GM20000 (cell line): ENCODE measurements at places on chromosomes 3 and 15.

DNA sequence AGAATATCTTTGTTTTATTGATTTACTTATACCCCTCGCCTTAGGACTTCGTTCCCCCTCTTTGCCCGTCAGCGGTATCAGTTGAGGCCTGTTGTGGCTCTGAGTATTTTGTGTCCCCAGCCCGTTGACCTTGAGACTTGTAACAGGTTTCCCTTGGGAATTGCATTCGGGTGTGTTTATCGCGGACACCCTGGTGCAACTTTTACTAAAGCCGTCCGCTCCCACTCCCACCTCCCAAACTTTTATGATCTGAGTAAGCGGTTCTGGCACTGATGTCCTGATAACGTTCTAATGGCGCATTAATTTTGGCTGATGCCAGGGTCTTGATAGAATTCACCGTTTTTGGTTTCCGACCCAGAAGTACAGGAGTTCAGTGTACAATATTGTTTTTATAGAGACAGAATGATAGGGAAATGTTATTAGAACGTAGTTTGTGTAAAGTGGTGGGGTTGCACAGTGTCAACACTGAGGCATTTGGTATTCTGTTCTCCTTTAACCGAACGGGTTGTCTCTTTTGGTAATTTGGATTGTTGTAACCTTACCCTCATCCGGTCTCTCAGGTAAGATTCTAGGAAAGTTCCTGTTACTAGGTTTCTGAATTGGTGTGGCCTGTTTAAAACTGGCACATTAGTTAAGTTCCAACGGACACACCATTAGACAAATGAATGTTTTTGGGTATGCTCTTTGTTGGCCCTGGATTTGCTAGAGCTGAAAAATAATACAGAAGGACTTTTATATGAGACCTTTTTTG, 47.8 kb downstream of the OIP5 start:
- no peak for DNase-seq

DNA sequence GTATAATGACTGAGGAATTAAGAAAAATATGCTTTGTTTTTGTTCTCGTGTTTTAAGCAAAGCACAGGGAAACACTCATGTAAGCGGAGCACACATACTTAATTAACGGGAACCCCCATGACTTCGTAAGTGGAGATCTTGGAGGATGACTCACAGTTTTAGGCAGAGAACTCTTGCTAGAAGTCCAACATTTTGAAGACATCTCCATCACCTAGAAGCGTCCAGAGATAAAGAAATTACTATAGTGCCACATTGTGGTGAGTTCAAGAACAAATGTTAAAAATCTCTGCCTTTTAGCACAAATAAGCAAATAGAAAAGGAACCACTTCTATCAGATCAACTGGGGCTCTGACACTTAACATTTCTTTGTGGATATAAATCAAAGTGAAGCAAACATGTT, 194.1 kb upstream of the ARHGEF26 start:
- peak; percentile 7 for DNase-seq

- DNase-seq, result no peak
These were observed 69.3 kb downstream of the PCSK6 start for GRCh38 chr15:101420232-101420631.

- no peak for DNase-seq
These were observed 34.4 kb downstream of the FAM240A start for GRCh38 chr3:46646700-46647099.

- DNase-seq, result peak; percentile 44
These were observed 580.4 kb upstream of the TBL1XR1 start for GRCh38 chr3:177777699-177778098.

DNA sequence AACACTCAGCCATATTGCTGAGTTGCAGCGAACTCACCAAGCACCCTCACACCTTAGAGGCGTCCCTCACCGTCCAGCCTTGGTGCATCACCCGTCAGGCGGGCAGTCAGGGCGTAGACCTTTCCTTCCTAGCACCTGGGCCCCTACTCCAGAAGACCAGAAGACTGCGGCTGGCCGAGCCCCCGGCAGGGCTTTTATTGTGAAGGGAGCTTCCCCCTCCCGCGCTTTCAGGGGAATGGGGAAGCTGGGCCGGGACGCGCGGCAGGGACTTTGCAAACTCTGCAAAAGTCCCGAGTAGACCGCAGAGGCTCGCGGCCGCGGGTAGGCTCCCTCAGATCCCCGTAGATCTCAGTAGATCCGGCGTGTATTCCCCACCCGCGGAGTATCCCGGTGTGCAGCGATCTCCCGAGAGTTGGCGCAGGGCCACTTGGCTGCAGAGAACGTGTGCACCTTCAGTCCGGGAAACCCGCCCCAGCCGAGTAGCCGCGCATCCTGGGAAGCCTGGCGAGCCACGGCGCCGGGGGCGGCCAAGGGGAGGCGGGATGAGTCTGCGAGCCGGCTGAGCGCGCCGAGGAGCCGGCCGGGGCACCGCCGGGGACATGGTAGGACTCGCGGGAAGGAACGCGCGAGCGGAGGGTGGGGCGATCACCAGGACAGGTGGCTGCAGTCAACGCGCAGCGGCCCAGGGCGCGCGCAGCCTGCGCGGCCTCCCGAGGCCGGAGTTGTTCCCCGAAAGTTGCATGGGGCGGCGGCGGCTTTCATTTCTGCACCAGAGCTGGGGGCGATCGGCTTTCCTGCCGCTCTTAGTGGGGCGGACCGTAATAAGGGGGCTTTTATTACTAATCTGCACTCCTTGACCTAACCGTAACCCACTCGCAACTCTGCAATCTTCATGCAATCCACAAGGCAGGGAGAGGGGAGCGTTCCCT, at the start of gene GASK1A:
TSS of gene GASK1A (plus strand) at position 268 of the 929 bp plus-strand sequence. CDS start at position 600, 332 bp downstream.
- DNase-seq, result peak; percentile 29

DNA sequence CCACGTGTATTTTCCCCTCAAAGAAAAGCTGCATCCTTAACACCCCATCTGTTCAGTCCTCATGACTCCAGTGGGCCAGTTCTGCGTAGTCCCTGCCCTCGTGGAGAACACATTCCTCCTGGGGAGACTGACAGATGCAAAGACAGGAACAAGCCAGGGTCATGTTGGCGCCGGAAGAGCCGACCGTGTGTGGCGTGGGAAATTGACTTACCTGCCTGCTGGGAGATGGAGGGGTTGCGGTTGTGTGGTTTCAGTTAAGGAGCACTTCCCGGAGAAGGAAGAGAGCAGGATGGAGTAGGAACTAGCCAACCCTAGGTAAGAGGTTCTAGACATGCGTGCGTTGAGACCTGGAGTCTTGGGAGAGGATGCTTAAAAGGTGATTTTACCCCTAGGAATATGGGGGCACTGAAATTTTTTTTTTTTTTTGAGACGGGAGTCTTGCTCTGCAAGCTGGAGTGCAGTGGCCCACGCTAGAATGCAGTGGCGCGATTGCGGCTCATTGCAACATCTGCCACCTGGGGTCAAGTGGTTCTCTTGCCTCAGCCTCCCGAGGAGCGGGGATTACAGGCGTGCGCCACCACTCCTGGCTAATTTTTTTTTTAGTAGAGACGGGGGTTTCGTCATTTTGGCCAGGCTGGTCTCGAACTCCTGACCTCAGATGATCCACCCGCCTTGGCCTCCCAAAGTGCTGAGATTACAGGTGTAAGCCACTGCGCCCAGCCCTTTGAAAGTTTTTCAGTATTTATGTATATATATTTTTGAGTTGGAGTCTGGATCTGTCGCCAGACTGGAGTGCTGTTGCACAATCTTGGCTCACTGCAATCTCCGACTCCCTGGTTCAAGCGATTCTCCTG, 1.4 kb downstream of the VHL start:
- no peak for DNase-seq

DNA sequence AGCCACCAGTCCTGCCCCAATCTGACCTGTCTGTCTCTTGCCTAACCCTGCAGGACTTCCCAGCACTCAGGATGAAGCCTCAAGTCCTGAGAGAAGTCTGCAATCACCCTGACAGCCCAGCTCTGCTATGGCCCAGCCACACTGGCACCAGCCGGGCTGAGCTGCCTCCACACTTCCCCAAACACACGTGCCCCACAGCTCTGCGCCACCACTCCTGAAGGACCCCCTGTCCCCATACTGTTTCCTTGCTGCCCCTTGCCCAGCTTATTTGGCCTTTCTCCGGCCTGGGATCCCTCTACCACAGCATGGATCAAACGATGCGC, 76.6 kb downstream of the TBC1D2B start:
- DNase-seq, result no peak

- DNase-seq, result no peak
These were observed 15.4 kb upstream of the CSPG4 start for GRCh38 chr15:75727851-75728715.

DNA sequence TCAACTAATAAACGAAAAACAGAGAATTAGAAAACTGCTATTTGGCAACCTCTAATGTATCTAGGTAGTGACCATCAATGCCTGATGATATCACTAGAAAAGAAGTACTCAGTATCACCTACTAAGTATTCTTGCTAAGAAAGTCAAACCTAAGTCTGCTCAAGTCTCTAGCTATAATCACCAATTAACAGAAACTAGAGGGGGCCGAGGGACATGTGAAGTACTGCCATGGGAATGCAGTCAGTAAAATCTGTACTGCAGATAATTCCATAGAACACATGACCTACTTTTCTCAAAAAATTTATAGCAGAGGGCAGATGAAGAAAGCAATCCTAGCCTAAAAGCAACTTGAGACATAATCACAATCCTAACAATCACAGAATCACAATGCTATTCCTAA, 51.4 kb downstream of the CPEB1 start:
- DNase-seq, result no peak

DNA sequence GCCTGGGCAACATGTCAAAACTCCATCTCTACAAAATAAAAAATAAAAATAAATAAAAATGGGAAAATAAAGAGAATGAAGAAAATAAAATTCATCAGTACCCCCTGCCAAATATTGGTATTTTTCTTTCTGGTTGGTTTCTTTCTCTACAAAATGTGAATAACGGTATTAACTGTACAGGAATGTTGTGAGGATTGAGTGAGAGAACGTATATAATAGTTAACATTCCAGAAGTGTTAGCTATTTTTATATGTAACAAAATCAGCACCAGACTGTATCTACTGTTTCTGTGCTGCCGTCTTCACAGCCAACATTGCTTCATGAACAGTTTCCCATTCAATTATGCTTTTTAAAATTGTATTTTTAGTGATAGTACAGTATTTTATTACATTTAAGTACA, 25.5 kb upstream of the RNU6-1 start:
- DNase-seq, result no peak

- DNase-seq, result no peak
These were observed 19.3 kb upstream of the NRROS start for GRCh38 chr3:196620161-196620604.

- peak; percentile 89 for DNase-seq
These were observed at the start of gene ZKSCAN7 for GRCh38 chr3:44554626-44555592. Gene ZKSCAN7 (plus strand): TSS chr3:44555193. CDS start chr3:44557048, 1,855 bp downstream.

DNA sequence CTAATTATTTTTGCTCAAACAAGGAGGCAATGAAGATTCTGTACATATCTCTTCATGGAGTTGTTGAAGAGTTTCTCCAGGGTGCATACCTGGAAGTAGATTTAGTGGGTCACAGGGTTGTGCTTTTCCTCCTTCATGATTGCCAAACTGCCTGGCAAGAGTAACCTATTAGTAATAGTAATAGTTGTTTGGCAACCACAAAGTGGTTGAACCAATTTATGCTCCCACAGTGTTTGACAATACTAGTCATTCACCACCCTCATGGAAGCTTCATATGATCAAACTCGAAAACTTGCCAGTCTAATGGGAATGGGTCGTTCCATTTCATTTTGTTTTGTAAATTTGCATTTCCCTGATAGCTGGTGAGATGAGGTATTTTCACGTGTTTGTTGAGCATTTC, 57.8 kb downstream of the TLE3 start:
- no peak for DNase-seq

DNA sequence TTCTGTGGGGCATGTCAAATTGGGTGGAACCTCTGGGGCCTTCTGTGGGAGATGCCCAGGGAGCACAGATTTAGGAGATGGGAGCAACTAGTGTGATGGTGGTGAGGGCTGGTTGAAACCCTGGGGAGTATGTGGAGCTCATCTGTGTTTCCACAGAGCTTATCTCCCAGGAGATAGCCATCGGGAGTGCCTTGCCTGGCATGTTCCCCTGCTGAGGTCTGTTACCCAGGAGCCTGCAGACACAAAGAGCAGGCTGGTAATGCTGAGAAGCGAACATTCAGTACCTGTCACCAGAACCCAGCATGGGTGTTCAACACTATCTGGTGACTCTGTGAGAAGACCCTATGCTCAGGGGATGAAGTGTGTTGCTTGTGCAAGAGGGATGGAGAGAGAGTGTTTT, 85.0 kb downstream of the CLSTN2 start:
- DNase-seq, result no peak

DNA sequence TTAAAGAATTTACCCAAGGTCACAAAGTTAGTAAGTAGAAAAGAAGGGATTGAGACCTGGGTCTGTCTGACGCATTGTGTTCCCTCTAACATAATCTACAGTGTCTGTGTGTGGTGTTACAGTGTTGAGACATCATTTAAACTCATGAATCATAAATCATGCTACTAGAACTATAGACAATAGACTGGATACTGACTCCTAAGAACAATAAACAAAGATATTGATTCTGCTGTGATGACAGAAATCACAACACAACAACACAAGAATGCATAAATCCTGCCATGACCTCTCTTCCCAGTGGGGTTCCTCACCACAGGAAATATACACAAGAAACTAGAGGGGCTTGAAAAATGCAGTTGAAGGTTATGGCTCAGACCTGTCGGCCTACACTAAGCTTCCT, 44.3 kb downstream of the TRIM69 start:
- DNase-seq, result no peak

DNA sequence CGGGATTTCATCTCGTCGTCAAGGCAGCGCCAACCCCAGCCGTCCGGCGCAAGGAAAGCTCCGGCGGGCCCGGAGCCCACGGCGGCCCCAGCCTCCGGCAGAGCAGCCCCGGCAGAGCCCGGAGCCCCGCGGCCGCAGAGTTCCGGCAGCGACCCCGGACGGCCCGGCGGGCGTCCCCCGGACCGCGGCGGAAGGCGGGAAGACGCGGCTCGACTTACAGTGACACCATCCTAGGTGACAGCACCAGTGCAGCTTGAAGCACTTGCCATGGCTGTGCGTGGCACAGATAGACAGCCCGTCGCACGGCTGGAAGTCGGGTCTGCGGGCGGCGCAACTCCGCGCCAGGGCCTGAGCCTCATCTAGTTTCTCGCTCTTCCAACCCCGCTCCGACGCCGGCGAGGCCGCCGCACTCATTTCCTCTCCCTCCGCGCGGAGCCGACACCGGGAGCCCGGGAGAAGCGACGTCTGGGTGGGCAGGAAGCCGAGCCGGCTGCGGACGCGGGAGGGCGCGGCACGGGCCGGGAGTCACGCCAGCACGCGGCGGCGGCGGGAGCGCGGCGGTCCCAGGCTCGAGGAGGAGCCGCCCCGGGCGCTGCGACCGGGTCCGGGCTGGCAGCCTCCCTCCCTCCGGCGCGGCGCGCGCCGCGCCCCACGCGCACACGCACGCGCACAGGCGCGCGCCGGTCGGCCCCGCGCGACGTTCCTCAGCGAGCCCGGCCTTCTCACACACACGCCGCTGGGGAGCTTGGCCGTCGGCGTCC, at the start of gene C3orf70:
TSS of gene C3orf70 (minus strand) at position 651 of the 761 bp plus-strand sequence. CDS start at position 414, 237 bp downstream.
- peak; percentile 74 for DNase-seq

DNA sequence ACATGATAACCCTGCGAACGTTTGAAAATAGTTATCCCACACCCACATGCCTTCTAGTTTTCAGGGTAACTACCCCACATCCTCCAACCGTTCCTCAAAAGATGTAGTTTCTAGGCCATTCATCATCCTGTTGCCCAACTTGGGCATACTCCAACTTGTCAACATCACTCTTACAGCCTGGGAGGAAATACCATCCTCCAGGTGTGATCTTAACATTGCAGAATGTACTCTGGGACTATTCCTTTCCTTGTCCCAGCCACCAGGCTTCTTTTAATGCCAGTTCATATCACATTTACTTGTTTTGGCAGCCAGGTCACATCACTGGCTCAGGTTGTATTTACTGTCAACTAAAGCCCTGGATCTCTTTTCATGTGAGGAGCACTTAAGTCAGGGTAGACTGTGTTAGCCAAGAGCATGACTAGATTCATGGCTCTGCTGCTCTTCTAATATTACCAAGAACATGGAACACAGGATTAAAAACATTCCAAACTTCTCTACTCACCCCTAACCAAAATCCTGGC, 4.0 kb upstream of the DENND6A start:
- no peak for DNase-seq
